Astrocyte (in vitro differentiated cells and primary cell): ENCODE measurements at places on chromosomes 7 and 10.

- DNase-seq = peak; percentile 79
These were observed 238.5 kb upstream of the MAGI2 start for GRCh38 chr7:79692015-79692414.

- no peak for DNase-seq
These were observed 110.7 kb upstream of the FZD8 start for GRCh38 chr10:35752469-35753461.

GRCh38 chr7:70654979-70655378 lies 477.0 kb upstream of the GALNT17 start:
- DNase-seq = no peak

DNA sequence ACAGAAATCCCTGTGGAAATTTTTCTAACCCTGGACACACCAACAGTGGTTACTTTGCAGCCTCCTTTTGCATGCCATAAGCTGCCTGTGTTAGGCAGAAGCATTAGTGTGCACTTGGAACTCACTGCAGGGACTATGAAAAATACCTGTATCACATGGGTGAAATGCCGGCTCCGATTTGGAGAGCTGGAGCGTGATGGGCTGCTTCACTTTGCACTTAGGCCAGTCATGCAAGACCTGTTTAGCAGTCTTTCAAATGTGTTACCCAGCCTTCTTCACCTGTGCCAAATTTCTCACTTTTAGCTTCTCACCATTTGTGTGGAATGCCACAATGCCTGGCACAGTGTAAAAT lies 11.3 kb downstream of the NCOA4 start:
- no peak for DNase-seq

GRCh38 chr10:79331226-79331625 lies 16.0 kb upstream of the PPIF start:
- DNase-seq = no peak

DNA sequence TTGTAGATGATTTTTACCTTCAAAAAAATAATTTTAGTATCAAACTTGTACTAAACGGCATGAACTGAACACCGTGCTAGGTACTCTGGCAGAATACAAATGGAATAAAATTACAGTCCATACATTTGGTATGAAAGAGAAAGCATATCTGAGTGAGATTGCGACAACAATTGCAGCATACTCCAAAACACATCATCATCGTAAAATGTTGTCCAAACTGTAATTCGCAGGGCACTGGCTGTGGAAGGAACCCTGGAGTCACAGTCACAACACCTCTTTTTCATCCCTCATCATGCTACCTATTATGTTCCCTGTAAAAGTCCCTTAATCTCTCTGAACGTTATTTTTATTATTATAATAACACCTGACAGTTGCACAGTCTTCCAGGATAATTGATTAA lies 13.5 kb downstream of the CREM start:
- DNase-seq = no peak

GRCh38 chr7:154886591-154886990 lies 116.3 kb downstream of the PAXIP1 start:
- DNase-seq = no peak

GRCh38 chr7:64626083-64626469 lies 39.9 kb upstream of the ZNF107 start:
- no peak for DNase-seq

DNA sequence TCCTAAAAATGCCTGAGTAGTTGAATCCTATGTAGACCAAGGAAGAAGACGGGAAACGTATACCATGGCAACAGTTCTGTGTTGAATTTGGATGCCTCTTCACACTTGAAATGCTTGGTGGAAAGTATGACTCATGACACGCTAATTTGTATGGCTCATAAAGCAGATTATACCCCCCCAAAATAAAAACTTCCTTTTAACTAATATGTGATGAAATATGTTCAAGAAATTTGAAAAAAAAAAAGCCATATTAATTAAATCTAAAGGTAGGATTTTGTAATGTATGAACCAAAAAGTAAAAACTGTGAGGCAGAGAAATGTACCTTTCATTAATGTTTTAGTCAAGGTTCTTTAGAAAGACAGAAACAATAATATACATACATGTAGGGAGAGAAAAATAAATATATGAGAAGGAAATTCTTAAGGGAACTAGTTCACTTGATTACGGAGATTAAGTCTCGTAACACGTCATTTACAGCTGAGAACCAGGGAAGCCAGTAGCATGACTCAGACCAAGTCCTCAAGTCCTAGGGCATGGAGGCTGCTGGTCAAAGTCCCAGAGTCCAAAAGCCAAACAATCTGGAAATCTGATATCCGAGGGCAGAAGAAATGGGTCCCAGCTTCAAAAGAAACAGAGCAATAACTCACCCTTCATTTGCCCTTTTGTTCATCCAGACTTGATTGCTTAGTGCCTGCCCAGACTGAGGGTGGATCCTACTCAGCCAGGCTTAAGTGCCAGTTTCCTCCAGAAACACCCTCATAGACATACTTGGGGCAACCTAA lies 485.1 kb downstream of the SEMA3D start:
- peak; percentile 99 for DNase-seq

GRCh38 chr7:44333911-44334733 lies 8.7 kb upstream of the CAMK2B start:
- DNase-seq = no peak

GRCh38 chr10:107952649-107953556 lies 788.4 kb upstream of the SORCS1 start:
- no peak for DNase-seq

DNA sequence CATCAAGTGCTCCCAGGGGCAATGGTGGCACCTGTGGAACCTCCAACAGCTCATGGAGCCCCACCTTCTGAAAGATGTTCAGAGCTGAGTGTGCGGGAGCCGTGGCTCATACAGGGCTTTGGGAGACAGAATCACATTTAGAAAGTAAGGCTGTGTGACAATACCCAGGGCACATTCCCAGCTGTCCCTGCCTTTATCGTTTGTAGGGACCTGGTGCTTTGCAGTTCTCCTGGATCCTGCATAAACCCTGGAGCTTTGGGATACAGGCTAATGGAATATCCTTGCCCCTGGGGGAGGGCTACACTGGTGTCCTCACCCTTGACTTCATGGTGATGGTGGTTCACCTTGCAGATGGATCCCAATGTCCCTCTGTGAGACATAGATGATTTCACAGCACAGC lies 134.8 kb upstream of the LAMB4 start:
- DNase-seq = no peak

DNA sequence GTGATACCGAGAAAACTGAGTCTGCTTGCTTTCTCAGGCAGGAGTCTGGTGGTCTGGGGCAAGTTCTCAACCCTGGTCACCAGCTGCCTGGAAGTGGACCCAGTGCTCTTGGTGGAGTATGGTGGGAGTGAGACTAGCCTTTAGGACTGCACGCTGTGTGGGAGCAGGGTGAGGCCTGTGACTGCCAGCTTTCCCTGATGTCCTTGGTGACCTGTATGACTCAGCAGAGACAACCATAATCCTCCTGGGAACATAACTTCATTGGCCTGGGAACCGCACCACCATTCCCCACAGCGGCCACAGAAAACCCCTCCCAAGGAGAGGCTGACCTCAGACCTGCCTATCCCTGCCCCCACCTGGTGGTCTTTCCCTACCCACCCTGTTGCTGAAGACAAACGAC lies 139.5 kb upstream of the CHRM2 start:
- no peak for DNase-seq

- no peak for DNase-seq
These were observed 165.0 kb upstream of the CTBP2 start for GRCh38 chr10:125325326-125325725.

DNA sequence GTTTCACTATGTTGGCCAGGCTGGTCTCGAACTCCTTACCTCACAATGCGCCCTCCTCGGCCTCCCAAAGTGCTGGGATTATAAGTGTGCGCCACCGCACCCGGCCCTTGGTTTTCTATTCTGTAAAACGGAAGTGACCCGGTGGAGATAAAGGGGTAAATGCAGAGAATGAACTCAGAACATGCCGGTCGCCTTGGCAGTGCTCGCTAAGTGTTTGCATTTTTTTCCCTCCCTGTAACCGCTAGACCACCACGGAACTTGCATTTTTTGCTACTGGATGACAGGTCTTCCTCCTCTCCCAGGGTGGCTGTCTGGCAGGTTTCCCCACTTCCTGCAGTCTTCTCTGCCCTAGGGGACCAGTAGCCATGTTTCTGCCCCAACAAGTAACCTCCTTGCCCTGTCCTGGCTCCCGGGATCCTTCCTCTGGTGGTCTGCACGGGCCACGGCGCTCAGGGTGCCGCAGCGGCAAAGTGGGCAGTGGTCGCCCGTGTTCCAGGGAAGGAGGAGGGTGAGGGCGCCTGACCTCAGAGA lies 18.8 kb upstream of the GNA12 start:
- DNase-seq = peak; percentile 93

- DNase-seq = no peak
These were observed 6.9 kb downstream of the FAM241B start for GRCh38 chr10:69636626-69637605.

DNA sequence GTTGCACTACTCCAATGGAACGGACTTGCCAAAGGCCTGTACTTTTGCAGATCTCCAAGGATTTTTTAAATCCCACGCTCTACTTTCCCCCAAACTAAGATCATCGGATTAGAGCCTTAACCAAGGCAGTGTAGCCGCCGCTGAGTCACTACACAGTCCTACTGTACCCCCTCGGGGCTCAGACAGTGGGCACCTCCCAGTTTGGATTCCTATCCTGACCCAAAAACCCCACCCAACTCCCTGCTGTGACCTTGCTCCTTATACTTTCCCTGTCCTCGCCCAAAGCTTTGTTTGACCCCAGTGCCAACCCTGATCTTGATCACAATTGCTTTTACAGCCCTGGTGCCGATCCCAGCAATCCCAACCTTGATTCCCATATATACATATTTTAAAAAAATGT lies 17.5 kb upstream of the PLAU start:
- no peak for DNase-seq

DNA sequence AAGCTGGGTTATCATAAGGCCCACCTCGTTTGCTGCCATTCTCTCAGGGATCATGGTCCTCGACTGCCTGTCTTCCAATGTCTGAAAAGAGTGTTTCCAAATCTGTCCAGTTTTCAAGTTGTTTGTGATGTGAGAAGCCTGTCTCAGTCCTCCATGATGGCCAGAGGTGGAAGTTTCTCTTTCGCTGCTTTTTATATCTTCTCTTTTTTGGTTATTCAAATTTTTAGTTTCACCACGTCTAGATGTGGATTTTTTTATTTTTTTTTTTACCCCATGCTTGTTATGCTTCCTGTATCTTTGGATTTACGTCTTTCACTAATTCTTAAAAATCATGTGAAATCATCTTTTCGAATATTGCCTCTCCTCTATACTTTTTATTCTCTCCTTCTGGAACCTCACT lies 6.1 kb upstream of the RBM33 start:
- DNase-seq = no peak

DNA sequence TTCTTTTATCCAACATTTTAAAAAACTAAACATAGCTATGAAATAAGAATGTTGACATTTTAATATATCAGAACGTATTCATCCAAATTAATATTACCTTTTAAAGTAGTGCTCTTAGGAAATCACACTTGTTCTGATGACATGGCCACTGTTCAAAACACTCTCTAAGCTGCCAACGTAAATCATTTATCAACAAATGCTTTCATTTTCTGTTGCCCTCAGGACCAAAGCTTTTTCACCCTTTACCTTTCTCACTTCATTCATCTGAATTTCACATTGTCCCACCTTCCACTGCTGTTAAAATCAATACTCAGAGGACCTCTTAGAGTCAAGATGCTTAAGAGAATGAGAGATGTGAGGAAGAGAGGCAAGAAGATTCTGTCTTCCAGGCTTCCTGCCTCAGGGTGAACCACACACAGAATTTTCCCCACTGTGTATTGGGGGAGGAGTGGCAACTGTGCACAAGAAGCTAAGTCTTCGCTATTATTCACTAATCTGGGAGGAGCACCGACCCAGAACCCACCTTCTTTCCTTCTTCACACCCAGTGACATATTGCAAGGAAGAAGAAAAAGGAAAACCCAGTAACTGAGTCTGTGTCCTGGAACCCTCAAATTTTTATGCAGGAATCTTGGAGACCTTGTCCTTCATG lies 21.0 kb downstream of the HIBADH start:
- no peak for DNase-seq

GRCh38 chr7:113176836-113177235 lies 58.5 kb upstream of the SMIM30 start:
- no peak for DNase-seq

GRCh38 chr7:39890411-39890810 lies 59.6 kb upstream of the CDK13 start:
- DNase-seq = peak; percentile 16

DNA sequence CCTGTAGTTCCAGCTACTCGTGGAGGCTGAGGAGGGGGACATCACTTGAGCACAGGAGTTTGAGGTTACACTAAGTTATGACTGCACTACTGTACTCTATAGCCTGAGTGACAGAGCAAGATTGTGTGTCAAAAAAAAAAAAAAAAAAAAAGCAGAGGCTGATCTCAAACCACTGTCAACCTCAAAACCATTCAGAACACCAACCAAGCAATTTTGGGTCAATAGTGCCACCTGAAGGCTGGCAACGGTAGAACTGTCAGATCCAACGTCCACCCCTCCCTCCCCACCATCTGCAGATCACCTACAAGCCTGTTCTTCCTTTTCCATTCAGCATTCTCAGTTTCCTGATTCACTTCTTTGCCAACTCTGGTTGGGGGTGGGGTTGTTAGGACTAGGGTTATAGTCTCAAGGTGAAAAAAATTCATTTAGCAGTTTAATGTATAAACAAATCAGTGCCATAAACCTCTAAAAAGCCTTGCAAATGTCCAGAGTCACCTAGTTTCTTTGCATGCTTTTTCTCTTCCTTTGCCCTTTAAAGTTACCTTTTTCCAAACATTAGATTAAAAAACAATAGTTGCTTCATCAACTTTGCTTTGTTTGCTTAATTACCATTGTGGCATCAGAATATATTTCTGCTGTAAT lies 2.6 kb downstream of the MRPS33 start:
- DNase-seq = peak; percentile 23

GRCh38 chr7:80498481-80499349 lies 13.1 kb downstream of the GNAT3 start:
- peak; percentile 38 for DNase-seq

DNA sequence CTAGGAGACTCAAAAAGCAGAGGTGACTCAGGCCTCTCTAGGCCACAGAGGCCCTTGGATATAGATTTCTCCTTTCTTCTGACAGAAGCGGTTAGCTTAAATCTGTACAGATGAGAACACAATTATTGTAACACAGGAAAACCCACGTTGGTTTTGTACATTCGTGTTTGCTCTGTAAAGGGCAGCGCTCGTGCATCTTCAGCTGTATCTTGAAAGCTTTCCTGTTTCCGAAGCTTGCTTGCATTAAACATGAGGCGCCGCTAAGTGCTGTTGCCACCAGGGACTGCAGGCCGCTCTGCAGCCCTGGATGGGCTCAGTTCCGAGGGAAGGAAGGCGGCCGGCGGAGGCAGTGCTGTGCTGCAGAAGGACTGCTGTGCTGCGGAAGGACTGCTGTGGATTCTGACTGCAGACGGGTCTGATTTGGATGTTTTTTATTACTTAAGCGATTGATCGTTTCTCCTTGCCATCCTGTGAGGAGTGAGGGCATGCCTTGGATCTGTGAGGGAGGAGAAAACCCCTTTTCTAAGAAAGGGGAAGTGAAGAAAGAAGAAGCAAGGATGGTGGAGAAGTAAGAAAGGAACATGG lies 53.3 kb downstream of the FHIP2A start:
- DNase-seq = peak; percentile 46
